Activated CD4-positive, alpha-beta T cell treated with anti-CD3 and anti-CD28 coated beads, Interleukin-10, Interleukin-2, amounts not matched to agents 100 ng/mL and 50 ng/mL, durations not matched to agents 16 hours and 8 hours (primary cell): ENCODE measurements at places on chromosomes 6 and 20.

DNA sequence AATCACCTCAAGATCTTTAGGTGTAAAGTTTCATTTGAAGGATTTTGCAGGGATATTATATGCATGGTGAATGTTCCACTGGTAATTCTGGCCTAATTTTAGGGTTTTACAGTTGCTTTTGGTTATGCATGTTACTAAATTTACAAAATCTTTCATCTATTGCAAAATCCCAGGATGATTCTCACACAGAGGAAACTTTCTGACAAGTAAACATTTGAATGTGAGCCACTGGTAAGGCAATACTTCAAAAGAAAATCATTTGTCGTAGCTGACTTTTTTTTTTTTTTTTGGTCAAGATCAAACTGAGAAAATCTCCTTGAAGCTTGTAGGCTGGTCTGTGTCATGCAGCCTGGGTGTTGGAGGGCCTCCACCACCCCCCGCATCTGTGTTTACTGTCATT lies 141.9 kb upstream of the EXOC2 start:
- no peak for DNase-seq

DNA sequence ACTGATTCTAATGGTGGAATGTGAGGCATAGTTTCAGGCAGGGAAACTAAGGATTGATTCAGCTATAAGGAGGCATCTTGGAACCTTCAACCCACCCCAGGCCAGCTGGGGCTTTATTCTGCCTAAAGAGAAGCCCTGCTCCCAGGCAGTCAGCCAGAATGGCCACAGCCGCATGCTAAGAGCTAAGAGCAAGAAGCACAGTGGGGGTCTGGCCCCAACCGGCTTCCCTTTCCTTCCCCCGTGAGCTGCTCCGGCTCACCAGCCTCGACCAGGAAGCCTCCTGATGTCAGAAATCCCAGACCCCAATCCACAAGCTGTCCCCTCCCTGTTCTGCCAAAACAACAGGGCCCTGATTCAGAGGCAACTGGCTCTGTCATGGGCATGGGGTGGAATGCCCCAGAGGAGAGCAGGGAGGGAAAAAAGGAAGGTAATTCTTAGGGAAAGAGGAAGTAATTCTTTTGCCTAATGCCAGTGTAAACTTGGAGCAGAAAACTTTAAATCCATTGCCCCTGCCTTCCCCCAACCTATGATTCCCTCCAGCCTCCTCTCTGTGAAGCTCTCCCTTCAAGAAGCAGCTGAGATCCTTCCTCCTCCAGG lies 6.9 kb downstream of the GRM4 start:
- no peak for DNase-seq

DNA sequence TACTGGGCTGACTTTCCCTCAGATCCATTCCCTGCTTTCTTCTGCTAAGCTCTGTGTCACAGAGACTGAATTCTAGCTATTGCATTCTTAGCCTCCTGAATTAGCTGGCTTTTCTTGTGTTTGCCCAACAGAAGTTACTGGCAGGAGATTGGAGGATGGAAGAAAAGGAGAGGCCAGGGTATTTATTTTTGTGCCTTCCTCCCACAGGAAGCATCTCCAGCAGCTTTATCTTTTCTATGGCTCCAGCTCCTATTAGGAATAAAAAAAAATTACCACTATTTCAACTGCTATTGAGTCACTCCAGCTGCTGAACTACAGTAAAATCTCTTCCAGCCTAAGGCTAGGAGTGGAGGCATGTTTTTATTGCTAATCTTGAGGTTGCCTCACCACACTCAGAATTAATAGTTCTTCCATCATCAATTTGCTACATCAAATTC lies 492.4 kb downstream of the RFPL4B start:
- no peak for DNase-seq

DNA sequence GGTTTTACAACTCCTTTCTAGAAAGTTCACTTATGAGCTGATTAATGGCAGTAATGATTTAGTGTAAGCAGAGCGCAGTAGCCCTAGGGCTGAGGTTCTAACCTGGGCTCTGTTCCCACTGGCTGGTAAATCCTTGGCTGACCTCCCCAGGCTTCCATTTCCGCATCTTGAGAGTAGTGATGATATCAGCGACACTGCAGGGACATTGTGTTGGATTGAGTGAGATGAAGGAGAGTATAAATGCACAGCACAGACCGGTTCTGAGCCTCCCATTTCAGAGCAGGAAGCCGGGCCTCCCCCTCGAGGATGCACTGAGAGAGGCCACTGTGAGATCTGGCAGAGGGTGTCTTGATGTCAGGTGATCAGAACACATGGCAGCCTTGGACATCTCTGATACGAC lies 477.2 kb upstream of the SULF2 start:
- DNase-seq, result no peak

DNA sequence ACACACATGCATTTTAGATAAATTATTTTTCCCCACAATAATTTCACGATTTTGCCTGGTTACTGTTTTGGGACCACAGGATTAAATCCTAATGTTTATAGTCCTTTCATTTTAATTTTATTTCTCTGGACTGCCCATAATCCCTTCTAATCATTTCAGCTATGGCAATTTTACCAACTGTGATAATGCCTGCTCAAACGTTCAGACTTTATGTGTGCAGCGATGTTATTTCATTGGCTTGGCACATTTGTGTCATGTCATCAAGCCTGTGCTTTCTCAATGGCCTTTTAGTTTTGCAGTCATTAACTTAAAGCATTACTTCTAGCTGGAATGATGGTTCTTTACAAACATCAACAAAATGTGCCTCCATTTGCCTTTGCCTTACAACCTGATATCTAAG lies 140.6 kb upstream of the HSF2 start:
- no peak for DNase-seq

GRCh38 chr6:2684103-2684749 lies 66.5 kb downstream of the MYLK4 start:
- DNase-seq, result no peak
